Fibroblast of the aortic adventitia (primary cell): ENCODE measurements at places on chromosomes 2 and 18.

DNA sequence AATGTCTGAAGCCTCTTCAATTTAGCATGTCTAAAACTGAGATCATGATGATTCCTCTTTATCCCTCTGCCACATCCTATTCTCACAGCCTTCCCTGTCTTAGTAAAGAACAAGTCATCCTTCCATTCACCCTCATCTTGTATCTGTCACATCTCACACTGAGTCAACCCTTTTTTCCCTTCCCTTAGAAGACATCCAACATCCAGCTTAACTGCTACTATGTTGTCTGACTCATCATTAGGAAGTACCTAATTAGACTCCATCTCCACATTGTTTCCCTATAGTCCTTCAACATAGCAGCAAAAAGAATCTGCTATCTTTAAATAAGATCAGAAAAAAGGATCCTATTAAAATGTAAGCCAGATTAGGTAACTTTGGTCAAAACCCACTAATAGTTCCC lies 85.2 kb upstream of the GRB14 start:
- peak; percentile 57 for DNase-seq

GRCh38 chr18:73879328-73879727 lies 268.3 kb downstream of the FBXO15 start:
- no peak for DNase-seq

DNA sequence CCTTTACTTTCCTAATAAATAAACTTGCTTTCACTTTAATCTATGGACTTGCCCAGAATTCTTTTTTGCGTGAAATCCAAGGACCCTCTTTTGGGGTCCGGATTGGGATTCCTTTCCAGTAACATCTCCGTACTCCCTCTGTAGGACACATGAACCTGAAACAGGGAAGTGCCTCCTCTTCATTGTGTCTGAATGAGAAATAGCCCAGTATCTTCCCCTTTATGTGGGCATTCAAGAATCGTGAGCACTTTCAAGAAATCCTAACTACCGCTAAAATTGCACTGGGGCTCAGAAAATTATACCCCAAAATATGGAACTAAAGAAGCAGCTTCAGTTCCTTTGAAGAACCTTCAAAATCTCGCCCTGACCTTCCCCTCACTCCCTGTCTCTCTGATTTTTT lies 7.8 kb upstream of the POMC start:
- no peak for DNase-seq

DNA sequence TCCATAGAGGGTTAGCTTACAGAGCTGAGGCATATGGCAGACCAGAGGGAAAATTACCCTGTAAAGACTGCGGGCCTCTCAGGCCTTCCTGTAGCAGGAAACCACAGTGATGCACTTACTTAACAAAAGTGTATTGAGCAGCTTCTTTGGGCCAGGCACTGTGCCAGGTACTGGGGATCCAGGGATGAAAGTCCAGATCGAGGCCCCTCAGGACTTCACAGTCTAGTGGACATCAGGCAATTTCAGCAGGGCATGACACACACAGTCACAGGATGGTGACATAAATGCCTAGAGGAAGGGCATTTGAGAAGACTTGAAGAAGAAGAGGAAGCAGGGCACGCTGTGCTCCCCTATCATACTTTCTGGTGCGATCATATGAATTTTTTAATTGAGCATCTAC lies 71.7 kb downstream of the MARCO start:
- no peak for DNase-seq

GRCh38 chr2:58039170-58039611 lies 7.4 kb upstream of the VRK2 start:
- DNase-seq = peak; percentile 76

DNA sequence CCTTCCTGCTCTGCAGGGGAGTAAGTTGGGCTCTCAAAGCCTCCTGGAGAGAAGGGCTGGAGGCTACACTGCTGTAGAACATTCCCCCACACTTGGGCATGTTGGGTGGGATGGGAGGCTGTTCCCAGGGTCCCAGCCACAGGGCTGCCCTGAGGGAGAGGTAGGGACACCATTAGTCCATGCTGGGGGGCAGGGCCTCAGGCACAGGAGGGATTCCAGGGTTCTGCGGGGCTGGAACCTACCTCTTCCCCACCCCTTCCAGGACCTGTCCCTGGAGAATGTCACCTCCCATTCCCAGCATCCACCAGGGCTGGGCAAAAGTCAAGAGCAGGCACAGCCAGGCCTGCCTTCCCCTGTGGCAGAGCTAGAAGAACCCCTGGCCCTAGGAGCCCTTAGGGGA lies 6.9 kb upstream of the ADRA2B start:
- no peak for DNase-seq

DNA sequence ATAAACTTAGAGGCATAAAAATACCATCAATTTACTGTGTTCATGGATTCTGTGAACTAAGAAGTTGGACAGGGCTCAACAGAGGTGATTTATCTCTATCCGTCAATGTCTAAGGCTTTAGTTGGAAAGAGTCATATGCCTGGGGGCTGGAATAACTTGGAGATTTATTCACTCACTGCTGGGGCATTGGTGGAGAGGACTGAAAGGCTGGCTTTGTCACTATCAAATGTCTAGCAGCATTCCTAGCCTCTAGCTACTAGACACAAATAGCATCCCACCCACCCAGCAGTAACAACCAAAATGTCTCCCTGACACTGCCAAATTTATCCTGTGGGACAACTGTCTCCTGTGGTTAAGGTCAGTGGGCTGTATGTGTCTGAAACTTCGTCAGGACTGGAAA lies 71.0 kb downstream of the EVA1A start:
- no peak for DNase-seq
